ENCODE measurements at places on chromosomes 16 and 17. TPM values are rescaled to one million over a fixed set of nuclear protein-coding genes. Genes with fewer than 3 reads are reported as not detected.

KCNJ18 gene
- total RNA-seq = not detected

GRCh38 chr17:79042421-79043190 is 18.6 kb downstream of the C1QTNF1 start:
- peak; percentile 71 for DNase-seq

DNA sequence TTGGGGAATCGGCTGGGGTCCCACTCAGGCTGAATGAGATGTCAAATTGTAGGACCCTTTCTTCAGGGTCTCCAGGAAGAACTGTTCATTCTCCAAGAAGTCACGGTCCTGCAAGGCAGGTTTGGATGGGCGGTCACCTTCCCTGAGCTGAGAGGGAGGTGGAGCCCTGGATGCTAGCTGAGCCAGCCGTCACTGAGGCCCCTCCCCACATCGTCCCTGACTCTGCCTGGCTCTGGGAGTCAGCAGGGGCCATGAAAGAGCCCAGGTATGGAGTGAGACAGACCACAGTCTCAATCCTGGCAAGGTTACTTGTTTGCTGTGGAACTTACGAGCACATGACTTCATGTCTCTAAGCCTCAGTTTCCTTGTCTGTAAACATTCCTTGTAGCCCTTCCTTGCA is 6.0 kb upstream of the MRPL38 start:
- DNase-seq = no peak

DNA sequence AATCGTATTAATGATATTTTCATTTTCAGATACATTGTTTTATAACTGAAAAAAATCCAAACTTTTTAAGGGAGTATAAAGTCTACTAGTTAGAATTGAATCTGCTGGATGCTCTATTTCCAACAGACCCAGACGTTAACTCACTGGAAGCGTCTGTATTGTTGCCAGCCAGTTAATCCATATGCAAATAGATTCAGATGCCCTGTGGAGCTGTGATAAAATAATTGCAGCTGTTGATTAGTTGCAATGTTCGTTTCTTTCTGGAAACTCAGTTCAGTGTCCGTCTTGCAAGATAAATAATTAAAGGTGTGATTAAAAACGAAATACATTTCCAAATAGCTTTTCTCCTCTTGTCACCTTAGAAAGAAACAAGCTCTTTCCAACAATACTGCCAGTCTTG is 5.1 kb upstream of the GNA13 start:
- DNase-seq = no peak

FAHD1 gene
- 12.9 TPM for total RNA-seq

DNA sequence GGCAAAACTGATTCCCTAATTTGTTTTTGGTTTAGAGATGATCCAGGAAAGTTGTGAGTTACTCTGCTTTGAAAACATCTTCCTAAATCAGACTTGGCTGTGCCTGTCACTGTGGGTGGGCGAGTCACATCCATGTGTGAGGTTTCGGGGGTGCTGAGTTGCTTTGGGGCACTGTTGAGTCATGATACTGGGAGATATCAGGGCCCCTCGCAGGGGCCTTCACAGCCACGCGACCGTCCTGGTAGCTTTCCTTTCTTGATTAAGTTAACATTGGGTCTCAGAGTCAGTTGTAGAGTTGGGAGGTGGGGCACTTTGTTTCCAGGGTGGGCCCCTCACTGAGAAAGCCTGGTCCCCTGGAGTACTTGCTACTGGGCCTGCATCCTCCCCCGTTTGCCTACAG is 58.3 kb upstream of the LGALS9 start:
- peak; percentile 71 for DNase-seq

ABHD15 gene
- total RNA-seq = 20.3 TPM

CD300H gene
- total RNA-seq = not detected

DNA sequence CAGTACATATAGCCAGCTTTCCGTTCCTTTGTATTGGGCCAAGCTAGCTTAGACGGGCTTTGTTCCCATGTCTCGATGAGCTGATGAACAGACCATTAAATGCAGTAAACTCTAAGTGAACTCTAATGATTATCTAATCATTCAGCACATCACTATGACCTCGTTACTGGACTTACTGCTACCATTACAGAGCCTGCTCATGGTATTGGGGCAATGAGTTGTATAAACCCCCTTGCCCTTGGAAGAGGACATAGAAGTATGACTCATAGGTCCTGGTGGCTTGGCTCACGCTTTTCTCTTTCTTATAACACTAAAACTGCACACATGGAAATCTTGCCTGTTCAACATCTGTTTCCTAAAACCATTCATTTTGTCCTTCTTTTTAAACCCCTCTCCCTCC is 93.6 kb upstream of the DYNLRB2 start:
- no peak for DNase-seq

DNA sequence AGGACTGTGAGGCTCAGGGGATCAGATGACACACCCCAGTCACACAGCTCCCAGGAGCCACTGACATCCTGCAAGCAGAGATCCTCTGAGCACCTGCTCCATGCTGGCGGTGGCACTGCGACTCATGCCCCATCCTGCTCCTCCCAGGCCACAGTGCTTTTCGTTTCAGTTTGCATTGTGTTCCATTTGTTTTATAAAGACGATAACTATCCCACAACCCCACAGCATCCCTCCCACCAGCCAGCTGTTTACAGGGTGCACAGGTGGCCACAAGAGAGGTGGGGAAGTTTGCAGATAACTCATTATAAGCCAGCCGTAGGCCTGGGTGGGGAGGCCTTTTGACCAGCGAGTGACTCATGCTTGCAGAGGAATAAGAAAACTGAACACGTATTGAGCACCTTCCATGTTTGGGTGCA is 28.2 kb downstream of the BCO1 start:
- DNase-seq = peak; percentile 73

GRCh38 chr16:25118851-25119578 is 7.5 kb downstream of the LCMT1 start:
- no peak for DNase-seq

NUPR1 gene
- not detected for total RNA-seq

- DNase-seq = no peak
Measured at GRCh38 chr17:4657678-4658077, 16.2 kb upstream of the ALOX15 start.

HS3ST2 gene
- total RNA-seq = not detected

DNA sequence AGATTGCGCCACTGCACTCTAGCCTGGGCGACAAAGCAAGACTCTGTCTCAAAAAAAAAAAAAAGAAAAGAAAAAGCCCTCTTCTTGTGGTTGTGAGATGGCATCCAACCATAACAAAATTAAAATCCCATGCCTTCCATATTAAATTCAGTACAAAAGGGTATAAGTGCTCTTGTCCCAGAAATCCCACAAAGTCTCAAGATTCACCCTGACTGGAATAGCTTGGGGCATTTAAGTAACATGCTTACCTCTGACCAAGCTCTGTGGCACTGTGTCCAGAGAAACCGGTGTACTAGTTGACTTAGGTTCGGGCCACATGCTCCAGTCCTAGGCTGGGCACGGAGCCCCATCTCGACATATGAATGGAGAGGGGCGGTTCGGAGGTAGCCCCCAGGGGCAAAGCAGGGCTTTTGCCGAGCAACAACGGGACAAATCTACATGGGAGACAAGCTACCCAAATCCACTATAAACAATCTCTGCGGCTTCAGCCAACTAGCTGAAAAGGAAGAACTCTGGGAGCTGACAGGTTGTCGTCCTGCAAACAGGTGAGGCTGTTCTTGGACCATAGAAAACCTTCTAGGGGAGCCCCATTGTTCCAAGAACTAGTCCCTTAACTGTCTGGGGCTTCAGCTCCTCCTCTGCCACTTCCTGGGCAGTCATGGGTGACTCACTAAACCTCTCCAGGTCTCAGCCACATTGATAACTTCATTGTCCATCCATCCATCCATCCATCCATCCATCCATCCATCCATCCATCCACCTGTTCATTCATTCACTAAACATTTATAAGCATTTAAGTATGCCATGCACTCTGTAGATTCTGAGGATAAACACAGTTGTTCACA is 10.3 kb upstream of the IL4R start:
- no peak for DNase-seq

DNA sequence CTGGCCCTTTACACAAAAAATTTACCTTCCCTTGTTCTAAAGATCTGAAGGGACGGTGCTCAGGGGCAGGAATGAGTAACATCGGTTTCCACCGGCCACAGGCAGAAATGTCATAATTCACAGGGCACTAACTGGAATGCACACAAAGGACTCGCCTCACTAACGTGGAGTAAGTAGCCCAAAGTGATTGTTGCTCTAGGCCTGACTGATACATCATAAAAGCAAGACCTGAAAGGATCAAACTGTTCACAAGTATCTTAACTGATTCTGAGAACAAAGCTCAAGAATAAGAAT is 8.9 kb upstream of the TCF25 start:
- no peak for DNase-seq

ABCC3 gene
- total RNA-seq = not detected

PSMC3IP gene
- 25.5 TPM for total RNA-seq

- DNase-seq = peak; percentile 72
Measured at GRCh38 chr16:4309833-4310266, 6.0 kb upstream of the GLIS2 start.

GRCh38 chr17:43953746-43954145 is at the start of gene PYY:
Gene PYY, minus strand, starts transcription at chr17:43953940. Its CDS starts 457 bp downstream, at chr17:43953483.
- DNase-seq = no peak

GRCh38 chr16:89458551-89458950 is 31.8 kb downstream of the ANKRD11 start:
- DNase-seq = no peak

CA5A gene
- total RNA-seq = not detected

STH gene
- not detected for total RNA-seq

Data from activated CD8-positive, alpha-beta memory T cell treated with anti-CD3 and anti-CD28 coated beads, Interleukin-2, amount 10 ng/mL, durations not matched to agents 7 days and 5 days (primary cell).